ENCODE measurements at places on chromosomes 12 and 14.

GRCh38 chr14:72774894-72775620 is 118.8 kb downstream of the DPF3 start:
- no peak for DNase-seq

- peak; percentile 29 for DNase-seq
These were observed 91.9 kb downstream of the TMEM30B start for GRCh38 chr14:61188978-61189808.

- DNase-seq: no peak
These were observed 14.1 kb downstream of the SH2B3 start for GRCh38 chr12:111419784-111420183.

DNA sequence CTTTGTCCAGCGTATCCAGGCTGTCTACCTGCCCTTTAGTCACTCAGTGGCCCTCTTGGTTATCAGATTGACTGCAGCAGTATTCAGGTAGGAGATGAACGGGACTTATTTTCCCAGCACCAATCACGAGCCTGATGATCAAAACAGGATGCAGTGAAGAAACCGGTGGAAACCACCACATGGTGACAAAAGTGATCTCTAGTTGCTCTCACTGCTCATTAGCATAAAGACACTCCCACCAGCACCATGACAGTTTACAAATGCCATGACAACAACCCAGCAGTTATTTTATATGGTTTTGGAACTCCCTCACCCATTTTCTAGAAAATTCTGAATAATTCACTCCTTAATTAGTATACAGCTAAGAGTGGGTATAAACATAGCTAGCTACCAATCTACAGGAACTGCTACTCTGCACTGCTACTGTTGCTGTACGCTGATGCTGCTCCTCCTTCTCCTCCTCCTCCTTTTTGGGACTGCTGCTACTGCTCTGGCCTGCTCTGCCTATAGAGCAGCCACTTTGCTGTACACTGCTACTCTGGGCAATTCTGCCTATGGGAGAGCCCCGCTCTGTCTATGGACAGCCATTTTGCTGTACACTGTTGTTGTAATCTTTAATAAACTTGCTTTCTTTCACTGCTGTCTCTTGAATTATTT is 142.5 kb upstream of the SSTR1 start:
- DNase-seq: no peak

- DNase-seq: peak; percentile 85
These were observed 1.1 kb downstream of the YY1 start for GRCh38 chr14:100239840-100240667.

- no peak for DNase-seq
These were observed 15.4 kb upstream of the BCL11B start for GRCh38 chr14:99287269-99287942.

DNA sequence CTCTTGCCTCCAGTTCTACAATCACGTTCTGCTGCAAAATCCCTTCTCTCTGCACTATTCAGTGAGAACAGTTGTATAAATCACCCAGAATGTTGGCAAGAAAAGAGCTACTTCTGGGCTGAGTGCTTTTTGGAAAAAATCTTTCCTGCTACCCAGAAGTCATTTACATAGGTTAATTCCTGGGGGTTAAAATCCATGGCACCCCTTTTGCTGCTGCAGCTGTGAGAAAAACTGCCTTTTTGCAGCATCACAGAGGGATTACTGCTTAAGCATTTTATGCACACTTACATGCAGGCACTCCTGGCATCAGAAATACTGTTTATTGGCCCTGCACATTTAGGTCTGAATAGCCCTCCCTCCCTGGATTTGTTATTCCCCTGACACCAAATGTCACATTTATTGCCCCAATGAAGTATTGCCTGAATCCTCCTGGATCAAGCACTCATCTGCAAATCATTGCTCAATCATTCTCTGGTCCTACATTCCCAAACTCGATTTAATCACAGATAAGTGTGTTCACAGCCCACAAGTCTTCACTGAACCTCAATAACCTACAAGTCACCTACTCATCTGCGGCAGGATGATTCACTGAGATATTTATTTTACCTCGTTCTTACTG is 43.1 kb upstream of the CCDC196 start:
- DNase-seq: no peak

DNA sequence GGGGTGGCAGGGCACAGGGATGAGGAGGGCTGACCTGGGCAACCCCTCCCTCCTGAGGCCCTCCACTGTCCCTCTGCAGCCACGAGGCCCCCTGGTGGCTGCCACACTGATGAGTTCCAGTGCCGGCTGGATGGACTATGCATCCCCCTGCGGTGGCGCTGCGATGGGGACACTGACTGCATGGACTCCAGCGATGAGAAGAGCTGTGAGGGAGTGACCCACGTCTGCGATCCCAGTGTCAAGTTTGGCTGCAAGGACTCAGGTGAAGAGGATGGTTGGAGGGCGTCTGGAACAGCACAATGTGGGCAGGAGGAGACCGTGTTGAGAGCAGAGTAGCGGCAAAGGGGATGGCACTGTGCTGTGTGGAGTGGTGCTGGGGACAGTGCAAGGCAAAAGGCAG is 25.7 kb upstream of the LRP1-AS start:
- DNase-seq: no peak

GRCh38 chr12:2857021-2857431 is at the start of gene TEX52:
TSS of gene TEX52 (minus strand) at chr12:2857039. CDS start at chr12:2857026, 13 bp downstream.
- no peak for DNase-seq

GRCh38 chr12:262817-263216 is at the start of gene SLC6A13:
TSS of gene SLC6A13 (minus strand) at chr12:262836. CDS start at chr12:260052, 2,784 bp downstream.
- no peak for DNase-seq

GRCh38 chr14:94129758-94130414 is 482 bp upstream of the IFI27L2 start:
- peak; percentile 39 for DNase-seq

DNA sequence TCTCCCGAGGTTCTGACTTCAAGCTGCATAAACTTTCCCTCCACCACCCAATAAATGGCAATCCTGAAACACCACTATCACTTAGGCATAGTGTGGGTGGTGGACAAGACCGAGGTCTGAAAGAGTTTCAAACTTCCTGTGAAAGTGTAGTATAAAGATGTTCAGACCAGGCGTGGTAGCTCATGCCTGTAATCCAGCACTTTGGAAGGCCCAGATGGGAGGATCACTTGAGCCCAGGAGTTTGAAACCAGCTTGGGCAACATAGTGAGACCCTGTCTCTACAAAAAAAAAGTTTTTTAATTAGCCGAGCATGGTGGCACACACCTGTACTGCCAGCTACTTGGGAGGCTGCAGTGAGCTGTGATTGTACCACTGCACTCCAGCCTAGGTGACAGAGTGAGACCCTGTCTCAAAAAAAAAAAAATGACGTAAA is 61.9 kb downstream of the CCDC92 start:
- DNase-seq: no peak

DNA sequence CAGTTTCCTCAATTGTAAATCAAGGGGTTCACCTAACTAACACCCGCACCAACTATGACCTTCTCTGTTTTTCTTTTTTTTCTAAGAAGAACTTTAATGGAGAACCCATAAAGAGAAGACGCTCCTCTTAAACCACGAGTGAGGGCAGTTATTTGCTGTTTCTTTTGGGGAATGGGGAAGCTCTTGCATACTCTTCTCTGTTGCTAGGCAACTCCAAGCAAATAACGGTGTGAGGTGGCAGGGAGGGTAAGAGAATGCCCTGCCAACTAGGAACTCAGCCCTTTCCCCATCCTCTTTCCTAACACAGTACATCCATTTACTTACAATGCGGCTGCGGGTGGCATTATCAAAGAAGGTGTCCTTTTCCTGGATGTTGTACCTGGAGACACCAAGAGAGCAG is 114.9 kb downstream of the ANO2 start:
- no peak for DNase-seq

DNA sequence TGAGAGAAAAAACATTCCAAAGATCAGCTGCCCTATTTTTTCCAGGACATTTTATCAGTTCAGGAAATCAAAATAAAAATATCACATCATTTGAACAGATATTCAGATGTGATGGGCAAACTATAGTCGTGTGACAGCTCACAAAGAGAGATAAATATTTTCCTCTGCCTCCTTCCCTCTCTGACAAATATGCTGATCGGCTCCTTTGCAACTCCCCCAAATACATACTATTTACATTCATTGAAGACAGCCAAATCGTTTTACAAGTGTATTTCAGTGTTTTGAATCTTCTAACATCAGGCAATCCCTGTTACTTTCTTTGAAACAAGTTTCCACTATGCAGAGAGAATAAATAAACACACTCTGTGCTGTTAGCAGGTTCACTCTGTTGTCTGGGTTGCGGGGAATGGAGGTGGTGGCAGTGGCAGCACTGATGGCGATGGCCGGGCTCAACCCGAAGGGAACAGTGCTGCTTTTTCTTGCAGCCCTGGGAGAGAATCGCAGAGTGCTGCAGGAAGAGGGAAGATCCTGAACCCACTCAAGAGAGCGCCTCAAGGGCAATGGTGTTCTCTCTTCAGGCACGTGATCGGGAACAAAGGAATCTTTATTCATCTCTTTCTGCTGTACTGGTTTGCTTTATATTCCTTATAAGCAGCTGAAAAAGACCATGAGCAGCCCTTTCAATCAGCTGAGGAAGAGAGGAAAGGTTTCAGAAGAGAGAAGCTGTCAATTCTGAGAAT is 142.5 kb downstream of the PHLDA1 start:
- no peak for DNase-seq

GRCh38 chr12:99658671-99659349 is 11.3 kb downstream of the GARIN6 start:
- DNase-seq: no peak

- no peak for DNase-seq
These were observed 84.0 kb downstream of the BEGAIN start for GRCh38 chr14:100503251-100503650.

- no peak for DNase-seq
These were observed 157.1 kb upstream of the ARHGAP5 start for GRCh38 chr14:31920001-31920400.

- DNase-seq: no peak
These were observed 208.5 kb downstream of the CHST11 start for GRCh38 chr12:104665296-104665695.

GRCh38 chr12:1886396-1887008 is 31.9 kb downstream of the CACNA2D4 start:
- no peak for DNase-seq

GRCh38 chr12:111757361-111758119 is 9.2 kb upstream of the ALDH2 start:
- peak; percentile 66 for DNase-seq

GRCh38 chr14:88426271-88426670 is 40.8 kb downstream of the SPATA7 start:
- no peak for DNase-seq

- no peak for DNase-seq
These were observed 3.1 kb downstream of the FAM222A start for GRCh38 chr12:109716512-109717389.

GRCh38 chr12:46299851-46300250 is 31.0 kb upstream of the SLC38A1 start:
- DNase-seq: no peak

- peak; percentile 87 for DNase-seq
These were observed 29.6 kb downstream of the SMUG1 start for GRCh38 chr12:54159140-54159539.

DNA sequence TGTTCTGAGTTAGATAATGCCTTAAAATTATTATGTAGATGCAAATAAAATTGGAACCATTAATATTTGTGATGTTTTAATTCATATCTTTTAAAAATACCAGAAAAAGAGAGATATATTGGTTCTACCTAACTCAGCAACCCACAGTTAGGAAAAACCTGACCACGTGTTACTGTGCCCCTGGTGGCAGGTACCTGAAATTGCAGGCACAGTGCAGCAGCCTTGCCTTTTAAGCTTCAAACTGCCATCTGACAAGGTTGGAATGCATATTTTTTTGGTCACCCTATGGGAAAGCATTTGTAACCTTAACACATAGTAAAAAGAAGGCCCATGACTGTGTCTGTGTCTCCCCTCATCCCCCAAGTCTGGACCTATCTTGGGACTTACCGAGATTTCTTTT is 109.4 kb upstream of the NOS1 start:
- DNase-seq: no peak

DNA sequence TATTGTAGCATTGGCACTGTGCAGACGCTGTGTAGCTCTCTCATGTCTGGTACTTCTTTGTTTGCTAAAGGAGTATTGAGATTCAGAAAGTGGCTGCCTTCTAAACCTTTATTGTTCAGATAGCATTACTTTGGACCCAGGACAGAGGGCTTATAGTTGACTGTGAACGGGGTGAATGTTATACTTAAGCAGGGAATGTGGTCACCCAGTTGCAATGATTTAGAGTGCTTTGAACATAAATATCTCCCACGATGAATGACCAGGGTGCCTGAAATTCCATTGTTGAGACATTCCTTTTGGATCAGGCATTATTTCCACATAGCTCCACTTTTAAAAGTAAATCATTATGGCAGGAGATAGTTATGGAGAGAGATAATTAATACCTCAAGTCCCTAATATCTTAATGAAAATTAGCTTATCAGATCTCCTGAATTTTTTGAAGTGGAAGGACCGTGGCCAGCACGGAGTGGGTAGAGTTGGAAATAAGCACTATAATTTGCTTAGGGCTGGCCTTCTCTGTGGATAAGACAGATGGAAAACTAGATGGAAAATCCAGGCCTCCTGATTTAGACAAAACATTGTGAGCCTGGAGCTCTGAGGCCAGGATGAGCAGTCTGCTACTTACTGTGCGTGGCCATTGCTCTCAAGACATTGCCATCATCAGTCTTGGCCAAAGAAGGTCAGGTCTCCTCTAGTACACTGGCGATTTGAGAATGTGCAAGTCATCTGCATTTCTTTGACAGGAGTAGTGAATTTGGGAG is 114.5 kb downstream of the ETV6 start:
- no peak for DNase-seq

DNA sequence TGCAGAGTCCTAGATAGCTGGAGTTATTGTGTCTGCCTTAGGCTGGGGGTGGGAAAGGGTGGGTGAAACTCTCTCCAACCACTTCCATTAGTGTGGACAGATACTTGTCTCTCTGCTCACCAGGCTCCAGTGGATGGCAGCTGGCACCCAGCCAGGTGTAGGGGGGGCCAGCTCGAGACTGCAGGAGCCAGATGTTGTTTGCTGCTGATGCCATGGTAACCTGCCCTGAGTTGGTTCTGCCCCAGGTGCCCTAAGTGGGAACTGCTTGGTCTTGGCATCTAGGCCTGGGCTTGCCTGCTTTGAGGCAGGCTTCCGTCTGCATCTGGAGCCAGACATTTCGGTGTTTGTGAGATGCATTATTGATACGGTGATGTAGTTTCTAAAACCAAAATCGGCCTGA is 82.2 kb downstream of the ADCK1 start:
- DNase-seq: no peak

- DNase-seq: no peak
These were observed 487 bp upstream of the NRDE2 start for GRCh38 chr14:90332271-90332584.

GRCh38 chr14:85319101-85319500 is 210.8 kb upstream of the FLRT2 start:
- DNase-seq: no peak

DNA sequence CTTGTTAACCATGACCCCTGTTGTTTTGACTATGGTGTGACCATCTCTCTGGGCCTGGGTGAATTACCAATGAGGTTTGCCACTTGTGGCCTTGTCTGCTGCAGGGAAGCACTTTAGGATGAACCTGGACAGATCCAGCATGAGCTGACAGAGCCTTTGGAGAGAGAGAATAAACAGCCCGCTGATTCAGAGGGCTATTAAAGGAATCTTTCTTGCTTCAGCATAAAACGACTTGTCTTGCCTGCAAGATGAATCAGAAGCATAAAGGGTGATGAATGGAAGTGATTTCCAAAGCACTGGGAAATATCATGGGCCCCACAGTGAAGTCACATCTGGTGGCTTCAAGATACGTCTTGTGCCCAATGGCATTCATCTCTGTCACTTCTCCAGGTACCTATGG is 69.0 kb upstream of the WSCD2 start:
- DNase-seq: no peak

GRCh38 chr12:29957835-29958234 is 174.1 kb upstream of the TMTC1 start:
- no peak for DNase-seq

Measured in germinal center (tissue), 1 donor.